Stimulated activated CD8-positive, alpha-beta memory T cell treated with anti-CD3 and anti-CD28 coated beads, Interleukin-15, amount 100 ng/mL, for 48 hours (primary cell): ENCODE measurements at places on chromosomes 6 and 20.

- DNase-seq: no peak
These were observed 177.8 kb downstream of the CDKAL1 start for GRCh38 chr6:20712011-20712410.

GRCh38 chr6:100176311-100176950, 182.4 kb upstream of the MCHR2 start:
- DNase-seq: no peak

DNA sequence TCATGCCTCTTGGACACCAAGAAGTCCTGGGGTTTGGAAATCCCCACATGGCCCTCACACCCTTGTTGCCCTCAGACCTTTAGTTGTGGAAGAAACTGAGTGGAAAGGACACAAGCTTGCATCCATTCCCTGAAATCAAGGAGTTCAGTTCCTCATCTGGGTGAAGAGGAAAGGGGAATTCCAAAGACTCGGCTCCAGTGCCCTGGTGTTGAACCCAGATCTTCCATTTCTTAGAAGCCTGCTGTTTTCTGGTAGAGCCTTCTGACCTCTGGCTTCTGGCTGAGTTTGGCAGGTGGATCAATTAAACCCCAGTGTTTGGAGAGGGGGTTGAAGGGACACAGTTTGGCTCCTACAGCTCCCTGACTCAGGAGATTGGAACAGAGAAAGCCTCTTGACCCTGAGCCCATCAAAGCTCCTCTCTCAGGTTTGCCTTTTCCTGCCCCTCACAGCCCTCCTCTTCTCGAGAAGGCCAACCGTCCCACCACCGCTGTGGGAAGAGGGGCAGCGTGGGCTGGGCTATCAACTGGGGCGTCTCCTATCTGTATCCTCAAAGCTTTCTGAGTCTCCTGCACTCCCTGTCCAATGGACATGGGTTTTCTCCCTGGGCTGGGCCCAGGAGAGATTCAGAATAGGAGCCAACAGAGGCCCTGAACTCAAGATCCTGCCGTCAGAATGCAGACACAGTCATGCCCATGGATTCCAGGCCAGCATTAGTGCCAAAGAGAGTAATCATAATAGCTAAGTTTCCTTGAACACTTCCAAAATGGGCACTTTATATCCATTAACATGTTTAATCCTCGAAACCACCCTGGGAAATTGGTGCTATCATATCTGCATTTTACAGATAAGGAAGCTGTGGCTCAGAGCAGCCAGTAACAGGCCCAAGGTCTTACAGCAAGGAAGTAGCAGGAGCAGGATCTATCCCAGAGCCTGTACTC, 146.2 kb downstream of the VEGFA start:
- DNase-seq: no peak

DNA sequence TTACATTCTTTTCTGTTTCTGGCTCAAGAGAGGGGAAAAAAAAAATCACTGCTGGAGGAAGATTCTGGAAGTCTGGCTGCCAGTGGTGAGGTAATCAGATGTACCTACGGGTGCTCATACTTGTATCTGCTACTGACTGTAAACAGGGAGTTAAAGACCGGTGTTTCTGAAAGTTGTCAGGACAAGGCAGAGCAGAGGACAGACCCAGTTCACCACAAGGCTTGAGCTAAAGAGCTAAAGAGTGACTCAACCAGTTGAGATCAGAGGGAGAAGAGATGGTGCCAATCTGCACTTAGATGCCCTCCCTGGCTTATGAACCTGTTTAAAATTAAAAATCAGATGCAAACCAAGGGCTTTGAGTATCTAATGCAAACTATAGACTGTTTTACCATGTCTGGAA, 55.4 kb downstream of the CEP162 start:
- DNase-seq: no peak

DNA sequence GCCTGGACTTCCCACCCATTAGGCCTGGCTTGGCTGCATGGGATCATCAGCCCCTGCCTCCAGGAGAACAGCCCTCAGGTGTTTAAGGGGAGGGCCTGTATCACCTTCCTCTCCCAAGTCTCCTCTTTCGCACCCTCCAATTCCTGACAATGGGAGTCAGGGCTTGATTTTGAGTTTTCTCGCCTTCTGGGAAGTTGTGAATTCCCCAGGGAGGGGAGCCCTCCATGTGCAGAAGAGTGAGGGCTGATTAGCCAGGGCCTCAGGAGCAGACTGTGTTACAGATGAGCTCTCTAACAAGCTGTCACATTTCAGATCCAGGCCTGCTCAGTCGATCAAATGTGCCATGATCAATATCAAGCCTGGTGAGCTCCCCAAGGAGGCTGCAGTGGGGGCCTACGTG, 42.4 kb downstream of the CNBD2 start:
- no peak for DNase-seq

- no peak for DNase-seq
These were observed 8.2 kb upstream of the ADGRF4 start for GRCh38 chr6:47690214-47690613.

DNA sequence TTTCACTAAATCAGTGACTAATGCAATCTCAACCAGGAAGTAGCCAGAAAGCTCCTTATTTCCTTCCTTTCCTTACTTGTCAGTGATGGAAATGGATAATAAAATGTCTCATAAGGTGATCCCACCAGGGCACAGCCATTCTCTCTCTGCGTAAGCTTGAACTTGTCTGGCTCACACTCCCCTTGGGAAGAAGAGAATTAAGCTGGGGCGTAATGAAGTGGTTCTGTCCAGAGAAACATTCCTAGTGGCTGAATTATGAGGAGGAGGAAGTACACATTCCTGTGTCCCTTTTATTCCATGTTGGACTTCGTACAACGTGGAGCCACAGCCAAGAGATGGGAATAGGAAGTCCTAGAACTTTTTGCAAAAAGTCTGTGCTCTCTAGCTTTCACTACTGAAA, 93.7 kb downstream of the MTHFD1L start:
- no peak for DNase-seq

DNA sequence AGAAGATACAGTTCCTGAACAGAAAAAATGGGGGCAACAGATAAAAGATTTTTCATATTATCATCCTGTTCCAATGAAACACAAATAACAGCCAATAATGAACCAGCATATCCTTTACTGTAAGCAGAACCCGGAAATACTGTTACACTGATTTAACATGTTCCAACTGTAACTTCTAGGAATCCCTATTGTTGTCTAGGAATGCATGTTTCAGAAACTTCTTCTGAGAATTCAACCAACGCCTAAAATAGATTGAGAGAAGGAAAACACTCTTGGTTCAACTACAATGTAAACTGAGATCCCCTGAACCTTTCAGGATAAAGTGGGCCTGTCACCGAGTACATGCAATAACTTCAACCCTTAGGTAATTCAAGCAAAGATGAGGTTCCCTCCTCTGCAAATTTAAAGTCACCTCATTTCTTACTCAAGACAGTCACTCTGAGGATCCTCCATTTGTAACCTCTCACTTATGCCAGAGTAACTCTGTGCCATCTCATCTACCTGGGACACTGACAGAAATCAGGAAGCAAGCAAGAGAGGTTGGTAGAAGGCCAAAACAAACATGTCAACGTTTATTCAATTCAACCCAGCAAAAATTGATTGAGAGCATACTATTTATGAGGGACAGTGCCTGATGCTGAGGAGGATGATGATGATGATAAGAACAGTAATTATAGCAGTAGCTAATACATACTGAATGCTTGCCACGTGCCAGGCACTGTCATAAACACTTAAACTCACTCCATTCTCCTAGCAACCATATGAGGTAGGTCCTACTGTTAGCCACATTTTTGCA, 14.1 kb downstream of the UBE3D start:
- no peak for DNase-seq

GRCh38 chr6:98547634-98548033, 286.7 kb upstream of the POU3F2 start:
- no peak for DNase-seq

DNA sequence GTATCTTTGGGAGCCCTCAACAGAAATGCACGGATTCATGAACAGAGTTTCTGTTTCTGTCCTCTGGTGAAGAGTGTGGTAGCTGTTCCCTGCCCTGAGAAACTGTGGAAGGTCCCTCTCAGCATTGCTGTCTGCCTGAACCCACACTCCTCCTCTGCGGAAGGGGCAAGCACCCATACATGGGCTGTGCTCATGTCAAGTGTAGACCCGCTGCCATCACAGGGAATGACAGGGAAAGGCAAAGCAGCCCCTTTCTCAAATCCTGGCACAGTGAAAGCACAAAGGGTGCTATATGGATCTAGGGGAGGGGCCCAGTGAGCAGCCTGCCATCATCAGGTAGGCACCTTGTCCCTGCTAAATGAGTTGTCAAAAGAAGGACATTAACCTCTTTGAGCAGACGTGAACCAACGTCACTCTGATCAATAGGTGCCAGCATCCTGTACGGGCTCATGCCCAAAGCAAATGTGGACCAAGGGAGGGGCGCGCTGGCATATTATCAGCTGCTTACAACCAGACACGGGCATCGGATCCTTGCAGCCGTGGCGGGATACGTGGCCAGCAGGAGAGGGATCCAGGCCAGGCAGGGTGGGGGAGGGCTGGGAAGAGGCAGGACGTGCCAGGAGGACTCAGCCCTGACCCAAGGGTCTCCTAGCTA, 231.2 kb upstream of the PMEPA1 start:
- DNase-seq: no peak

GRCh38 chr20:15296422-15296821, 959.0 kb upstream of the FLRT3 start:
- DNase-seq: no peak

DNA sequence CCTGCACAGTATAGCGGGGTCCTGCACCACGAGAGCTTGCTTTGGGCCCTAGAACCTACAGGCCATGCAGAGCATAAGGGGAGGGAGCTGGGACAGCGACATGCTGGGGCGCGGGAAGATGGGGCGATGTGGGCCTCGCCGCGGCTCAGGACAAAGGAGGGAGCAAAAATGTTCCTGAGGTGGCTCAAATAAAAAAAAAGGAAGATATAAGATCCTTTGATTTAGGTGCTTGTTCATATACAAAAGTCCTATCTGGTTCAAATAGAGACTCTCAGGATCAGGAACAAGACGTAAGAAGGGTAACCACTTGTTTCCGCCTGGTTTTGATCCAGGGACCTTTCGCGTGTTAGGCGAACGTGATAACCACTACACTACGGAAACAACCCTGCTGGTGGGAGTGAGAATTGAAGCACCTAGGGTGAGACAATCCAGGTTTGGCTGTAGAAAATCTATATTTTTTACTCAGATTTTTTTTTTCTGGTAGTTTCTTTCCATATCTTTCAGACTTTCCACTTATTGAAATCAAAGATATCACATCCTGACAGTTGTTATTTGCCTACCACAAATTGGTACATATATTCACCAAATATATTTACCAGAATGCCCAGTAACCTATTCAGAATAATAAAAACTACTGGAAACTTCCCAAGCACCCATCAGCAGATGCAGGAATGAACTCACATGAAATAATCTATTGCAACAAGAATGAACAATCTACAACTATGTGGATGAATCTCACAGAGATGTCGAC, 177.9 kb upstream of the ZNF184 start:
- peak; percentile 31 for DNase-seq

DNA sequence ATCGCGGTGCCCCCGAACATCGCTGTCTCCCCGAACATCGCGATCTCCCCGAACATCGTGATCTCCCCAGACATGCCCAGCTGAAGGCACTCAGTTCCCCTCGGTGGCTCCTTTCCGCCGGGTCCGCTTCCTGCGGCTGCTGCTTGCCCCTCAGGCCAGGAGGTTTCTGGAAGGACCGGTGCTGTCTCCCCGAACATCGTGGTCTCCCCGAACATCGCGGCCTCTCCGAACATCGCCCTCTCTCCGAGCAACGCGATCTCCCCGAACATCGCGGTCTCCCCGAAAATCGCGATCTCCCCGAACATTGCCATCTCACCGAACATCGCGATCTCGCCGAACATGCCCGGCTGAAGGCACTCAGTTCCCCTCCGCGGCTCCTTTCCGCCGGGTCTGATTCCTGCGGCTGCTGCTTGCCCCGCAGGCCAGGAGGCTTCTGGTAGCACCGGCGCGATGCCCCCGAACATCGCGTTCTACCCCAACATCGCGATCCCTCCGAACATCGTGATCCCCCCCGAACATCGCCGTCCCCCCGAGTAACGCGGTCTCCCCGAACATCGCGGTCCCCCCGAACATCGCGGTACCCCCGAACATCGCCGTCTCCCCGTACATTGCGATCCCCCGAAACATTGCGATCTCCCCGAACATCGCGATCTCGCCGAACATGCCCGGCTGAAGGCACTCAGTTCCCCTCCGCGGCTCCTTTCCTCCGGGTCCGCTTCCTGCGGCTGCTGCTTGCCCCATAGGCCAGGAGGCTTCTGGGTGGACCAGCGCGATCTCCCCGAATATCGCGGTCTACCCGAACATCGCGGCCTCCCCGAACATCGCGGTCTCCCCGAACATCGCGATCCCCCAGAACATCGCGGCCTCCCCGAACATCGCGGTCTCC, 808 bp downstream of the ULBP1 start:
- DNase-seq: no peak

DNA sequence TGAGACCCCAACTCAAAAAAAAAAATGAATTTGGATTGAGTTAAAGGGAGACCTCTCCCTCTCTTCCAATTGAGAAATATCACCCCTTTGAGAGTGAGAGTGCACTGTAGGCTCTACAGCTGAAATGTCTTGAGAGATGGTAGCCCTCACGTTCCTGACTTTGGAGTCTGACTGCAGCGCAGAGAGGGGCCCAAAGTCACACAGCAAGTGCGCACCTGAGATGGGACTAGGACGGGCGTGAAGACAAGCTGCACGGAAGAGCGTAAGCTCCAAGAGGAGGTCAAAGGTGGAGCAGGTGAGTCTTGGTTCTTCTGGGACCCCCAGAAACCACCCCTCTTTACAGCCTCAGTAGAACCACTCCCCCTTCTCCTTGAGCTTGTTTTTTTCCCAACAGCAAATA, 643 bp downstream of the SLA2 start:
- no peak for DNase-seq

DNA sequence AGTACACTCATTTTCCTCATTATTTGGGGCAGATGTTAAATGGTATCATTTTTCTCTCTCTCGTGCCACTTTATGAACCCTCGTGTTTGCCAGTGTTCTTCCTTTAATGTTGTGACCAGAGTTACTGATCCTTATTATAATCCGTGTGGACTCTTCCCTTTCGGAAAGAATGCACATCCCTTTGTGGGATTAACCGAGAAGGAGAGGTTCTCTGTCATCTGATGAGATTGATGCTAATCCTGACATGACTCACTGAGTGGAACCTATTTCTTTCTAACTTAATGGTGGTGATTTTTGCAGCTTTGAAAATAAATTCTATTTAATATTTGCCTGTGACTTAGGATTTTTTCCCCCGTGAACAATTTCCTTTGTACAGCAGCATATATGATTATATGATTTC, 300.0 kb upstream of the MAN1A1 start:
- DNase-seq: no peak

GRCh38 chr6:32692019-32692418, 25.6 kb upstream of the HLA-DQB1 start:
- DNase-seq: no peak
